ENCODE measurements at places on chromosomes 7 and 10.
A peak's percentile ranks its signal among the peaks of the same experiment; 100 is the strongest.

DNA sequence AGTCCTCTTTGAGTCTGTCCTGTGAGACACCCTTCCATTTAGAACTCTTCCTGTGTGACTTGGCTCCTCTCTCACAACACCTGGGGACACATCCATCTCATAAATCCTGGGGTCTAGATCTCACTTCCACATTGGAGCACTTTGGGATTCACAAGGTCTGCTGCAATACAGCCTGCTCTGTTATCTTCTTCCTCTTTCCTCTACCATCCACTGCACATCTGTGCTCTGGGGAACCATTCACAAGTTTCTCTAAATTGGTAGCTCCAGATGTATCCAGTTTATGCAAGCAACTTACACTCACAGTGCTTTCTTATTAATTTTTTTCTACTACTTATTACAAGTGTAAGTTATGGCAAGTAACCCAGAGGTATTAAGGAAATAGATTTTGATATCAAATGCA, 5.5 kb upstream of the FIGNL1 start:
- DNase-seq, result no peak

DNA sequence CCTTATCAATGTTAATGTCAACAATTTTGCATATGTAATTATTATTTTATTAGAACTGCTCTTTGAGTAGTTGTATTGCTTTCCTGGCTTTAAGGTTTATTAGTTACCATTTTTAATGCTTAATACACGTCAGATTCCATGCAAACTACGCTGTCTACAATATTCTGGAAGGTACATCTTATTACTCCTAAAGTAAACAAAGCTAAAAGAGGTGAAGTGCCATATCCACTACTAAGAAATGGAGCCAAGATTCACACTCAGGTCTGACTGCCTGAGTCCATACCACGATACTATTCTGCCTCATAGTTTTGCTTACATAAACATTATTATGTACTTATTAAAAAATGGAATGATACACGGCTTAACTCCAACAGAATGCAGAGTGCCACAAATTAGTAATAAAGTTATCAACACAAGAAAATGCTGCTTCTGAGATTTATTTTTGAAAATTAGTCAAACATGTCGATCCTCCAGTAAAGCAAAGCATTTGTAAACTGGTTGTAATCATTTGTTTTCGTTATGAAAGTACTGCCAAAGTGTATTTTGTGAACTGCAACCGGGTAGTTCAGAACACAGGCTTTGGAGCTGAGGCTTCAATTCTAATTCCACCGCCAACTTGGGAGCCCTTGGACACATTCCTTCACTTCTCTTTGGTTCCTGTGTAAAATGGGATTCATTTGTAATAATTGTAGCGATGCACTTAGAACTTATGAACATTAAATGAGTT, 1.1 kb upstream of the DMTF1 start:
- DNase-seq, result no peak

DNA sequence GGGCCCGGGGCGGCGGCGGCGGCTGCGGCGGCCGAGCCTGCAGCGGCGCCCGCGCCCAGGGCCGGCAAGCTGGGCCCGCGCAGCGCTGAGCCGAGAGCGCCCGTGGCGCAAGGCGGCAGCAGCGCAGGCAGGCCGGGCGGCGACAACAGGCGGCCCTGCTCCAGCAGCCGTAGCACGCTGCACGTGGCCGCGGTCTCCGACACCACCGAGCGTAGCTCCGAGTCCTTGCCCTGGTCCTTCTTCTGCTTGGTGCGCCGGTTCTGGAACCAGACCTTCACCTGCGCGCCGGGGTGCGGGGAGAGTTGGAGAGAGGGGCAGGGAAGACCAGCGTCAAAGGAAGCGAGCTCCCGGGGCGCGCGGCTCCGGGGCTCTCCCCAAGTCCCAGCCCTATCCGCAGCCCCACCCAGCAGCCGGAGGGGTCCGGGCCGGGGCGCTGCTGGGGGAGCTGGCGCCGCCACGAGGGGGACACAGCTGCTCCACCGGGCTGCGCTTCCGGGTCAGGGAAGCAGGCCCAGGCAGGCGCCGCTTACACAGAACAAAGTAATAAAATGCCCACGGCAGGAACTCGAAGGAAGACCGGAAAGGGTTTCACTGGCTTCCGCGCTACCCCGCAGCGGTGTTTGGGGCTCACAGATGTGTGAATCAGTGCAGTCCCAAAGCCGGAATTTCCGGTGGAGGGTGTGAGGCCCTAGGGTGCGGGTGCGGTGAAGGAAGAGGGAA, 3.6 kb downstream of the VAX1 start:
- DNase-seq, result no peak

- DNase-seq, result no peak
These were observed 122.5 kb upstream of the NOBOX start for GRCh38 chr7:144525956-144526355.

- no peak for DNase-seq
These were observed 32.7 kb downstream of the ABCB5 start for GRCh38 chr7:20647908-20648776.

GRCh38 chr7:155495440-155496248, 37.7 kb downstream of the EN2 start:
- no peak for DNase-seq

GRCh38 chr7:139297795-139298194, 43.3 kb upstream of the FMC1 start:
- DNase-seq, result no peak

DNA sequence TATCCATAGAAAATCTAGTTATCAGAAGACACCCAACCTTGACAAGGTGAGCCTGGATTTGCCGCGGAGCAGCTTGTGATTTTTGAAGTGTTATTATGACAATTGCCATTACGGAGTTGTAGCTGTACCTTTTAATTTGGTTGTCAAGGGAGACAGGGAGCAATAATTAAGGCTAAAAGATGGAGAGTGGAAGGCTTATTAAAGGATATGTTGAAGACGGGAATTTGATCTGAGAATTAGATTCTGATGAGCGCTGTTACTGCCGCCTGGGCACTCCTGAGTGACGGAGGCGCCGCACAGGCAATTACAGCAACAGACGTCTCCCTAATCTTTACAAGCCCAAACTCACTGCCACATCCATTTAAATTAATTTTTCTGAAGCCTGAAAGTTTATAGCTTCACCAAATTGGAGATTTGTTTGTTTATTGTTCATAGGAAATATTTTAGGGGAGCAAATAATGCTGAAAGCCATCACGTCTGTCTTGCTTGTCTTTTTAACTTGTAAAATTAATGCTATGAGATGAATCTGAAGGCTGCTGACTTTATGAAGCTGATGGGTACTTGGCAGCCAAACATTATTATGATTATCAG, 475.0 kb upstream of the ADARB2 start:
- DNase-seq, result no peak

GRCh38 chr10:11397980-11398580, 213.4 kb downstream of the USP6NL start:
- peak; percentile 82 for DNase-seq

- DNase-seq, result no peak
These were observed 619.8 kb upstream of the CELF2 start for GRCh38 chr10:10397906-10398305.

GRCh38 chr7:25722856-25723255, 429.1 kb upstream of the NFE2L3 start:
- DNase-seq, result no peak

DNA sequence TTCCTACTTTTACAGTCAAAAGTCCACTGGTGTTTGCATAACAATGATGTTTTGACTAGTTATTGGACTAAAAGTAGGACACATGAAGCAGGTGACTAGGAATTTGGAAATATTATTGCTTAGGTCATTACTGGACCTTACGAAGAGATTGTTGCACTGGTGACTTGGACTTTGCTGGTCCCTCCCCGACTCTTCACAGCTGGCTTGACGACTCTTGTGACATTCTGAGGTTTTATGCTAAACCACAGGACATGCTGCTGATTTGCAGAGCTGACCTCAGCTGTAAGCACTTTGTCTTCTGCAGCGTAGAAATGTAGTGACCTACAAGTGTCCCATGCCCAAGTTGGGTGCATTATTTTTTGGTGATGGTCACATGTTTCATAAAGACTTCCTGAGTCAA, 21.9 kb downstream of the PCBD1 start:
- DNase-seq, result no peak

DNA sequence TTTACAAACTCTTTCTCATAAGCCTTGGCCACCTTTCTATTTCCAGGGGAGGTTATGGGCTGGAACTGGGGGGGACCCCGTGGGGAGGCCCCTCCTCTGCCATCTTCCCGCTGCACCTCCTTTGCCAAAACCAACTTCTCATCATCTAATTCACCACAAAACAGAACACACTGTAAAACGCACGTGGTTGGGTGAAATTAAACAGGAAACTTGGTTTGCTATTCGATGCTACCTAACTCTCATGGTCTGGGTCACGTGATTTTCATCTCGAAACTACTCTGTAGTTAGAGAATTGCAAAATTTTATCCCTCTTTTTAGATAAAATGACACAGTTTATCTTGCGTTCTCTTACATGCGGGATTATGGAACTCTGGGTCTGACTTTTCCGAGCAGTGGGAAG, 242.0 kb downstream of the ZMYND11 start:
- no peak for DNase-seq

- no peak for DNase-seq
These were observed 194.4 kb downstream of the NSUN6 start for GRCh38 chr10:18456984-18457383.

DNA sequence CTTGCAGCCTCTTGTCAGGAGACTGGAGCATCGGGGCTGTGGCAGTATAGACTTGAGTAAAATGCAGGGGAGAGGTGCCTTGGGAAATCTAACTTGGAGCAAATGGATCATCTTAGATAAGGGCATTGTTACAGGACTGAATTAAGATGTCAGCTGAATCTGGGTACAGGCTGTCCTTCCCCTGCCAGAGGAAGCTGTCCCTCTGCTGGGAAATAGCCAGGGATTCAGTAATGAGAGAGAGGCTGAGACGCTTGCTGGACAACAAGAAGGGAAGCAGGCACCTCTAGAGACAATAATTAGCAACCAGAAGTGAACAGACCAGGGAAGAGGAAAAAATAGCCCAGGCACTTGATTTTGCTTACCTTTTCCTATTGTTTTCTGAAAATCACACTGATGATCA, 20.7 kb upstream of the RAPGEF5 start:
- no peak for DNase-seq

DNA sequence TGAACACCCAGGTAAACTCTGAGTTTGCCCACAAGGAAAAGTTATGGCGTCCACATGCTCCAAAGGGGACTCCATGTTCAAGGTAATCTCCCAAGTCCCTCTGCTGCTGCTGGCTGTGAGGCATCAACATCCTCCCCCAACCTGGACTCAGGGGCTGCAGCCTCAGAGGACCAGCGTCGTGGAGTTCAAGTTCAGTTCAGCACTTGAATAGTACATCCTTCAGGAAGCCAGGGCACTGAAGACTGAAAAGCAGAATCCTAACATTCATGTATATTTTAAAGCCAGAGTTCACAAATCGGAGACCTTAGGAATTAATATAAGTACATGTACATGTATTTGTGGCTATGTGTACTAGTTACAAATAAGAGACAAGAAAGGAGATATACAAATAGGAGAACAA, 90.4 kb downstream of the PTPRE start:
- DNase-seq, result no peak

DNA sequence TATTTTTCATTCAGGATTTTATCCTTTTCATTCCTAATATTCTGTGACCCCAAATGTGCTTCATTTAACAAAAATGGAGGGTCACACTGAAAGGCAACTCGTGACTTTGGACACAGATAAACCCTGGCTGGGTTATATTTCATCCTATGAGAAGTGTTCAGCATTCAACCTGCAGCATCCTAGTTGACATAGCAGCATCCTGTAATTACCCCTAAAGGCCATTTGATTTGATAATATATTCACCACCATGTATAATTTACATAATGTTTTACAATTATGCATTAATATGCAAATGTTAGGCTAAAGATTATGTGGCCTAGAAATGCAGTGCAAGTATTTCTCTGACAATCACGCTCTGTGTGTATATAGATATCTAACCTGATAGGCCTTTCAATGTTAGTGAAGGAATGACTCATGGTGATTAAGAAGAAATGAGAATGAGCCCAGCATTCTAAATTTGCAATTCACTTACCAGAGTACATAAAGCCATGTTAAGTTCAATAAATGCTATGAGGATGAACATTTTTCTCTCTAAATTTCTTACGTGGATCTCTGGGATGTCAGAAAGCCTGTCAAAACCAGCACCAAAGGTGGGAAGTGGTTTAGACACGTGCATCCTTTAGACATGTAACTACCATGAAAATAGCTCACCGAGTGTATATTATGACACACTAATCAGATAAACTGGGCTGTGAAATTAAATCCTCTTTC, 337.7 kb upstream of the AOAH start:
- DNase-seq, result no peak

DNA sequence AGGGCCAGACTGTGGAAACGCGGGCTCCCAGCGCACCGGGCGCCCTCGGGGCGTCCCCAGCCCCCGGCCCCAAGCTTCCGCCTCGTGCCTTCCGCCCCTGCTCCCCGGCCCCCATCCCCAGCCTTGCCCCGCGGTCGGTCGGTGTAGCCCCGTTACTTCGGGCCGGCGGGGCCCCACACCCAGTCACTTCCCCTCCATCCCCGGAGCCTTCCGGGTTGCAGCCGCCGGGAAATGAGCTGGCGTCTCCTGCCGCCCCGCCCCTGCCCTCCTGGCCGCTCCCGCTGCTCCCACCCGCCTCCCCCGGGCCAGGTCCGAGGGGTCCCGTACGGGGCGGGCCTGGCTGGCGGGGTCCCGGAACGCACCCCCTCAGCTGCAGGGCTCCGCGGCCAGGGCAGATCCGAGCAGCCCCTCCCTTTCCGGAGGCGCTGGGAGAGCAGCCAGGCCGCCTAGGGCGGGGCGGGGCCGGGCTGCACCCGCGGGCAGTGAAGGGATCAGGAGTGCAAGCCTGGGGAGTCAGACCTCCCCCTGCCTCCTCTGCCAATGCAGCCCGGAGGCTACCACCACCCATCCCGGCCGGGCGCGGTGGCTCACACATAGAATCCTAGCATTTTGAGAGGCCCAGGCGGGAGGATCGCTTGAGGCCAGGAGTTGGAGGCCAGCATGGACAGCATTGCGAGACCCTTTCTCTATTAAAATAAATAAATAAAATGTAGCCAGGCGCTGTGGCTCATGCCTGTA, 709 bp downstream of the ARPC1B start:
- peak; percentile 80 for DNase-seq

- DNase-seq, result no peak
These were observed 13.1 kb downstream of the STEAP1 start for GRCh38 chr7:90167361-90167760.

- DNase-seq, result no peak
These were observed 156.0 kb downstream of the FAM107B start for GRCh38 chr10:14618674-14619073.

DNA sequence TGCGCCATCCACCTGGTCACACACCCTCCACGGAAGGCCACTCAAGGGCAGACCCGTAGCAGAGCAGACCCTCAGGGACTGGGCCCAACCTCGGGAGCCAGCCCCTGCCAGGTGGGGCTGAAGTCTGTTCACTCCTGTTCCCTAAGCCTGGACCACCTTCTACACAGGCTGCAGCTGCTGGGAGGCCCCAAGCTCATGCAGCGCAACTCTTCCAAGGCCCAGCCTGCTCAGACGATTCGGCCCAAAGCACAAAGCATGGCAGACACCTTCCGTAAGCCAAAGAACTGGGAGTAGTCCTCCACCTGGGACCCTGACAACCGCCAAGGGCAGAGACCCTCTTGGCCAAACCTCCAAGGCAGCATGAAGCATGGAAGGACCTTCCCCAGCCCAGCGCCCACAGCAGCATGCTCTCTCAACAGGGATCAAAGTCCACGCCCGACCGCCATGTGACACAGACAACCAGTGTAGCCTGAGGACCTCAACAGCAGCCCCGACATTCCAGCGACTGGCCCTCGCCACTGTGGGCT, 11.5 kb downstream of the SHH start:
- no peak for DNase-seq

GRCh38 chr7:65809982-65810288, 62.9 kb upstream of the VKORC1L1 start:
- no peak for DNase-seq

- peak; percentile 62 for DNase-seq
These were observed 87.7 kb upstream of the PRKCQ start for GRCh38 chr10:6667679-6668270.

- no peak for DNase-seq
These were observed 2.4 kb downstream of the GATA3 start for GRCh38 chr10:8056871-8057331.

Data from hindlimb muscle (tissue), 1 donor.